H9 (cell line): ENCODE measurements at places on chromosomes 7 and 10.

GRCh38 chr10:106537866-106538265, 626.6 kb downstream of the SORCS1 start:
- DNase-seq: no peak

GRCh38 chr10:95297402-95297801, 6.6 kb upstream of the PDLIM1 start:
- DNase-seq: no peak

DNA sequence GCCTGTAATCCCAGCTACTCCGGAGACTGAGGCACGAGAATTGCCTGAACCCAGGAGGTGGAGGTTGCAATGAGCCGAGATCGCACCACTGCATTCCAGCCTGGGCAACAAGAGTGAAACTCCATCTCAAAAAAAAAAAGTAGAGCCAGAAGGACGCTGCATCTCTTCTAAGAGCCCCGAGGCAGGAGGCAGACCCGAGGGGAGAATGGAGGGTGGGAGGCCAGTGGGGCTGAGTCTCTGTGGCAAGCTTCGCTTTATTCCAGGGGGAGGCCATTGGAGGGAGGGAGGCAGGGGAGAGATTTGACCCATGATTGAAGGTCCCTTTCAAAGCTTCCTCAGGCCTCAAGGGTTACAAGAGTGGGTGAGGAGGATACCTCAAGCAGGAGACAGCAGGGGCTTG, 18.7 kb downstream of the TTYH3 start:
- DNase-seq: no peak

GRCh38 chr10:24318517-24318916, 109.6 kb downstream of the KIAA1217 start:
- no peak for DNase-seq

- no peak for DNase-seq
Observed at GRCh38 chr10:71293446-71294084, 25.5 kb upstream of the SLC29A3 start.

DNA sequence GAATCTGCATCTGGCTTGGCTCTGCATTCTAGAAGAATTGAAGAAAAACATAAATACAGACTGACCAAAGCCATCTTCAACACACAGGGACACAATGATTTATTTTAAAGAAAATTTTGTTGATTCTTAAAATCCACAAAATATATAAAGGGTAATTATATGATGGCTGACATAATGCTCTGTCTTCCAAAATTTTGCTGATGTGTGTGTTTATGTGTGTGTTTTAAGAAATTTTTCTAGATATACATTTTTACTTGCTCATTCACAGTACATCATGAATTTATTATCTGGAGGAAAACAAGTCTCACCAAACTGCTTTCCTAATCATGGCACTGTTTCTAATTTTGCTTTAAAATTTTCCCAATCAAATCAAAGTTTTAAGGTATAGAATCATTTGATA, 442.6 kb downstream of the PARD3 start:
- no peak for DNase-seq

GRCh38 chr10:21427804-21428481, 97.5 kb downstream of the SKIDA1 start:
- no peak for DNase-seq

- no peak for DNase-seq
Observed at GRCh38 chr10:6537770-6538169, 42.3 kb downstream of the PRKCQ start.

GRCh38 chr7:24036033-24036412, 248.0 kb upstream of the NPY start:
- DNase-seq: no peak

GRCh38 chr7:18958627-18959026, 158.8 kb downstream of the TWIST1 start:
- DNase-seq: no peak

DNA sequence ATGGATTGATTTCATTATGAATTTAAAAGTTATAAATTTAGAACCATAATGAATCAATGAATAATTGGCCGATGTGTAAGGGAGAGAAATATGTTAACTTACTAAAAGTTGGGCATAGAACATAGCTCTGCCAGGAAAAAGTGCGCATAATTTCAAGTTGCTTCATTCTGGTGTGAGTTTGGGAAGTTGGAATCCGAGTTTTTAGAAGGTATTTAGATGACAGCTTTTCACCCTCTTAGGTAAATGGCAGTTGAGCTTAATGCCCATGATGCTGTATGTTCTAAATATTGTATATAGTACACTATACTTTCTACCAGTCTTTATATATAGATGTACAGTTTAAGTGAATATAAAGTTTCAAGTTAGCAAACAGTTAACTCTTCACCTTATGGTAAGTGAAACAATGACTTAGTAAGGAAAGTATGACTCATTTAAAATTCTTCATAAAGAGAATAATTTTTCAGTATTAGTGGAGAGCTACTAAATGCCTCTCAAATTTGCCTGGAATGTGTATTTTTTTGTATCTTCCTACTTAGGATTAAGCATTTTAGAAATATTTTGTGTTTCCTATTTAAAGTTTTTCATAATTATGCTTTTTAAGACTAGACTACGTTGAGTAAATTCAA, 1.6 kb downstream of the C1GALT1 start:
- no peak for DNase-seq

GRCh38 chr7:69677054-69677852, 79.0 kb downstream of the AUTS2 start:
- DNase-seq: no peak

DNA sequence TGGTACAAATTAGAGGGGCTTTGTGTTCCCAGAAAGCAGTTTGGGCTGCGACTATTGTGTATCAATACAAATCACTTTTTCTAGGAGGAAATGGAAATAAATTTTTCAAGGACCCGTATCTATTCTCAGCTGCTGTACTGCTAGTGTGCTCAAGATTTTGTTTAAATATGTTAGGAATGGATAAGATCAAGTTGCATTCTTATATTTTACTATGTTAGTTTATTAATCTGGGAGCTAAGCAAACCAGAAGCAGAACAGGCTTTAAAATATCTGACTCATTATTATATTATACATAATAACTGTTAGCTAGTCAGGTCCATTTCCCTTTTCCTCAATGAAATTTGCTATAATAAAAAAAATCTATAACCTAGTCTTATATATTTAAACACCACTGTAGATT, 11.1 kb upstream of the GLCCI1 start:
- no peak for DNase-seq

- peak; percentile 72 for DNase-seq
Observed at GRCh38 chr10:92787557-92788152, 60.7 kb upstream of the EXOC6 start.

GRCh38 chr7:78585980-78586379, 787.4 kb downstream of the PHTF2 start:
- no peak for DNase-seq

- DNase-seq: no peak
Observed at GRCh38 chr10:26374426-26374825, 63.7 kb upstream of the APBB1IP start.

DNA sequence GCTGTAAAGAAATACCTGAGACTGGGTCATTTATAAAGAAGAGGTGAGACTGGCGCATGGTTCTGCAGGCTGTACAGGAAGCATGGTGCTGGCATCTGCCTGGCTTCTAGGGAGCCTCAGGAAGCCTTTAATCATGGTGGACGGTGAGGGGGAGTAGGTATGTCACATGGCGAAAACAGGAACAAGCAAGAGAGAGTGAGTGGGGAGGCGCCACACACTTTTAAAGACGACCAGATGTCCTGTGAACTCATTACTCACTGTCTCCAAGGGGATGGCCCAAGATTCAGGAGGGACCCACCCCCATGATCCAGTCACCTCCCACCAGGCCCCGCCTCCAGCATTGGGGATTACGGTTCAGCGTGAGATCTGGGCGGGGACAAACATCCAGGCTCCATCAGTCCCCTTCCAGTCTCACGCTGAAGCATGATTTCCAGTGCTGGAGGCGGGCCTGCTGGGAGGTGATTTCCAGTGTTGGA, 3.2 kb downstream of the ZNF316 start:
- DNase-seq: peak; percentile 95

DNA sequence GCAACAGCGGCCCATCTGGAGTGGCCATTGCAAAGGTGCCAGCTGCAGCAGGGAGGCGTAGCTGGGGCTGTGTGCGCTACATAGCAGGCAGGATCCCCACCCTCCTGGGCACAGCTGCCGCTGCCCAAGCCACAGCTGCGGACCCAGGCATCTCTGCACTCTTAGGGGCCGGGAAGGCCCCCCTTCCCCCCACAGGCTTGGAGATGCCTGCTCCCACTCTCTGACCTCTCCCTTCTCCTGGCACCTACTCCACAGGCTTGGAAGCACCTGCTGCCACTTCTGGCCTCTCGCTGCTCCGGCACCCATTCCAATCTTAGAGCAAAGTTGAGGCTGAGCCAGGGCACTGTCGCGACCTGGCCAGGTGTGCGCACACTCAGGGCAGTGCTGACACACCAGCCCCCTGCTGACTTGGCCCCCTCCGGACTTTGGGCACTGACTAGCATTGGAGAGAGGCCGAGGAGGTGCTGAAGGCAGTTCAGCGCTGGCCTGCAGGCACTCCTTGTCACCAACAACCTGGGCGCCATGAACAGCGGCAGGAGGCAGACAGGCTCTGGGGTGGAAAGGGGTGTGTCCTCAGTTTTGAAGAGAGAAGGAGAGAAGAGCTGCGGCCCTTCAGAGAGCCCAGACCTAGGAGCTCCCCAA, 18.4 kb downstream of the RBM48 start:
- DNase-seq: no peak

- DNase-seq: no peak
Observed at GRCh38 chr10:76717141-76717540, 920.5 kb downstream of the KCNMA1 start.

GRCh38 chr7:79096361-79096805, 357.1 kb downstream of the MAGI2 start:
- DNase-seq: no peak

GRCh38 chr7:139358541-139359365, 941 bp upstream of the LUC7L2 start:
- no peak for DNase-seq

DNA sequence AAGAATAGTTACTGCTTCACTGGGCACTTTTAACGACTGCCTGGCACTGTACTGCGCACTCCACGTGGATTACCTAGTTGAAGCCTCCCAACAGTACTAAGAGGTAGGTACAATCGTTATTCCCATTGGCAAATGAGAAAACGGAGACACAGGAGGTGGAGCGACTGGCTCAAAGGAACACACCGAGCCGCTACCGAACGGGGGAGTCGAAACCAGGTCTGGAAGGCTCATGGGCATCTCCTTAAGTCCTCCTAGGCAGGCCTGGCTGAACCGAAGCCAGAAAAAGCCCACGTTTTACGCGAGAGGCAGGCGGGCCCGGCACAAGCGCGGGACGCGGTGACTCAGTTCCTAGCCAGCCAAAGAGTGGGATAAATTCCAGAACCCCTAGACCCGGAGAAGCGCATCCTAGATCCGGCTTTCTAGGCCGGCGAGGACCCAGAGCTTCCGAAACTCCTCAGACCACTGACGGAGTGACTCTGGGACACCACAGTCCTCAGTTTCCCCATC, 472 bp downstream of the PDAP1 start:
- DNase-seq: no peak

DNA sequence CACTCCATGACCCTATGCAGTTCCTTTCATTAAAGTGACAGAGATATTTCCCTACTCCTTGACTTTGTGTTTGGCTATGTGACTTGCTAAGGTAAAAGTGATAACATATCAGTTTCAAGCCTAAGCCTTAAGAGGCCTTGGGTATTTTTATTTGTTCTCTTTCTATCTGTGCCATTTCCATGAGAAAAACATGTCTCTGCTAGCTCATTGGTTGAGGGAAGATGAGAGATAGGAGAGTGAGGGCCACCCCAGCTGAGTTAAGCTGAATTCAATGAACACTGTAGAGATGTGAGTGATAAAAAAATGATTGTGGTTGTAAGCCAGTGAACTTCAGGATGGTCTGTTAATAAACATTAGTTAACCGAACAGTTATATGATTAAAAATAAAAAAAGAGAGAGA, 13.4 kb downstream of the TASOR2 start:
- no peak for DNase-seq

GRCh38 chr10:11329062-11329673, 282.3 kb downstream of the USP6NL start:
- DNase-seq: no peak

GRCh38 chr10:91707236-91707635, 74.4 kb upstream of the PPP1R3C start:
- no peak for DNase-seq

GRCh38 chr10:77070346-77070745, 567.3 kb downstream of the KCNMA1 start:
- DNase-seq: no peak

GRCh38 chr10:73908853-73909539, 1.9 kb upstream of the PLAU start:
- DNase-seq: no peak

GRCh38 chr10:114215033-114215432, 24.0 kb upstream of the VWA2 start:
- no peak for DNase-seq

GRCh38 chr7:1920266-1920681, 250.2 kb downstream of the ELFN1 start:
- DNase-seq: no peak

- DNase-seq: no peak
Observed at GRCh38 chr10:69878038-69878437, 76.3 kb downstream of the COL13A1 start.

- DNase-seq: peak; percentile 31
Observed at GRCh38 chr7:104137971-104138370, 69.8 kb downstream of the ORC5 start.

- no peak for DNase-seq
Observed at GRCh38 chr7:92244808-92245486, 767 bp downstream of the KRIT1 start.

- DNase-seq: no peak
Observed at GRCh38 chr7:20198260-20198659, 18.9 kb downstream of the MACC1 start.

DNA sequence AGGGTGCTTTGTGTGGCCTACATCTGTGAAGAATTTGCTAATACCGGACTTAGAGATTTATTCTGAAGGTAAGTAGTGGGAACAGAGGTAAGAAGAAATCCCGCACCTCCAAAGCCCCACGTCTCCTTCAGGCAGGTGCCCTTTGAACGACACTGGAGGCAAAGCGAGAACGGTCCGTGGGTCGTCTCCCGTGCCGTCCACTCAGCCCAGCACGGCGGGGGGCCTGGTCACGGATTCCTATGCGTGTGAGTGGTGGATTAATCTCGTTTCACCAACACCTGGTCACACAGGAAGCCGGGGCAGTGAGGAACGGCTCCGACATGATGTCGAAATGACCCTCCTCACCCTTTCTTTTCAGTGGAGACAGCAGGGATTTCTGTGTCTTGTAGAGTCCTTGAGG, 21.0 kb upstream of the ZFAND2A start:
- no peak for DNase-seq
